ENCODE measurements at places on chromosomes 2 and 18. TPM values are rescaled to one million over a fixed set of nuclear protein-coding genes. Genes with fewer than 3 reads are reported as not detected.

DNA sequence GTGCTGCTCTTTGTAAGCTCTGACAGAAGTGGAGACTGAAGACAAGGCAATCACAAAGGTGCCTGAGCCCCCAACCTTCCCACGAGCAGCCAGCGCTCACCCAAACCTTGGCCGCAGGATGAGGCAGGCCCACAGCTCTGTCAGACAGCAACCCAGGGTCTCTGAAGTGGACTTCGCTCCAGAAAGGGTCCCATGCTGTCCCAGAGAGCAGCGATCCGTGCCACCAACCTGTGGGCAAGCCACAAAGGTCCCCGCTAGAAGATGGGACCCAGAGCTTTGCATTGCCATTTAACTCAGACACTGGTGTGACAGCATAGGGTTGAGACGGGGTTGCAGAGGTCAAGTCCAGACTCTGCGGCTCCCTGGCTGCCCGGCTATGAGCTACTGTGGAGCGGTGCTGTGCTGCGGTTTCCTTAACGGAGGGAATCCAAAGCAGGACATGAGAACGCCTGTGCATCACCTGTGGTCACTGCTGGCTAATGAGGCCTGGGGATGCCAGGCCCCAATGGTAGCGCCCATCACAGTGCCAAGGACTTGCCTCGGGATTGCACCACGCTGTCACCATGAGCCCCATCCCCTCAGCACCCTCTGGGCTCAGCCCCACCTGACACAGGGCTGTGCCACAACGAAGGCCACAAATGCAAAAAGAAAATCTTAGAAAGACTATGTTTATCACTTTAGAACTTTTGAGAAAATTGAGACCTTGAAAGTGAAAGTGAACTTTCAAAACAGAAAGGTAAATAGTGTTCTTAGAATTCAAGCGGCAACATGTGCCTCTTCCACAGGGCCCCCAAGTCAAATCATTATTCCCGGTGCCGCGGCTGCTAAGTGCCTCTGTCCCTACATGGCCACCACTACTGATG lies 103.4 kb downstream of the HDAC4 start:
- peak overlapping the region; percentile 98 for H3K27ac ChIP-seq
- no peaks in the 10 kb centered on the region for H3K36me3 ChIP-seq
- peak overlapping the region; percentile 95 for H3K4me3 ChIP-seq
- no peaks in the 10 kb centered on the region for H3K27me3 ChIP-seq
- peaks cover 49% of the 10 kb centered on the region for H3K4me1 ChIP-seq

- H3K36me3 ChIP-seq, result no peaks in the 10 kb centered on the region
- peaks cover 2% of the 10 kb centered on the region for H3K4me1 ChIP-seq
These were observed 19.3 kb upstream of the CPS1 start for GRCh38 chr2:210536973-210537650.

DNA sequence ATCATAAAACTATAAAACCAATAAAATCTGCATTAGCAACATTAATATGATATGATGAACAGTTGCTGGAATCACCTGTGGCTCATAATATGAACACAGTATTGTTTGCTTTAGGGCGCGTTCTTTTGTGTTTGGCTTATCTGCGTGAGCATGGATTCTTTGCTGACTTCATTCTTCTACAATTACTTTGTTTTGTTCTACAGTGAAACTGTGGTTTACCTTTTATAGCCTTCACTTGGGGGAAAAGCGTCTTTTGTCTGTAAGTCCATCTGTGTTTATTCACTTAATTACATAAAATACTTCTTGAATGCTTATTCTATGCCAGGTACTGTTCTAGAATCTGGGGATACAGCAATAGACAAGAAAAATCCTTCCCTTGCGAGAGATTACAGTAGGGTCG lies 74.0 kb upstream of the SEC11C start:
- no peak for DNase-seq
- no peak overlapping the region for H3K27ac ChIP-seq
- H3K4me1 ChIP-seq, result peaks cover 5% of the 10 kb centered on the region

PLGLB2 gene
- 4.5 TPM for total RNA-seq

DNA sequence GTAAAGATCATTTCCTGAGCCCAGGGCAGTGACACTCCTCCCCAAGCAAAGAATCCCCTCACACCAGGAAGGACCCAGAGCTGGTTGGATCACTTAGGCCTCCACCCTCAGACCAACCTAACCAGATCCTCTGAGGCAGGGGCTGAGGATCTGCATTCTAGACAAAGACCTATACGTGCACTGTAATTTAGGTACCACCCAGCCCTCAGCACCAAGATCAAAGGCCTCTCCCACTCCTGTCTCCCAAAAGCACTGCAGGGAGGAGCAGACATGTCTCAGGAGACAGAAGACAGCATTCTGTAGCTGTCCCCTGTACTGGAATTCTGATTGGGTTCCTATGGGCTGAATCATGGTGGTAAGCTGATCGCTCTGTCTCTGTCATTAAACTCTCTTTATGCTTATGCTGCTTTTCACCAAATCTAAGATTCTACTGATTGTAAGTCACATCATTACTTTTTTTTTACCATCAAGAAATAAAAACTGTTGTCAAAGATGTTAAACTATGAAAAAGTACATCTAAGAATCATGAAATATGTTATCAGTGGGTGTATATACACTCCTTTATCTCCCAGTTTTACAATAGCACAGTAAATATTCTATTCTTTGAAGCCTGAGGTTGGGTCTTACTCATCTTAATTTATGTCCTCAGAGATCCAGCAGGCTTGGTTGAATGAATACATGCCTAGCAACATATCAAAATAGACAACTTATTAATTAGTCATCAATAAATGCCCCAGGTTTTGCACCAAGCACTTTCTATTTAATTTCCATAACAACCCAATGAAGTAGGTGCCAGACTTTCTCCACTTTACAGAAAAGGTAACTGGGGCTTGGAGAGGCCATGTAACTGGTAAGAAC lies 28.3 kb downstream of the MCFD2 start:
- no peak overlapping the region for H3K27ac ChIP-seq
- H3K36me3 ChIP-seq, result no peaks in the 10 kb centered on the region
- H3K4me1 ChIP-seq, result peaks cover 3% of the 10 kb centered on the region
- DNase-seq, result no peak

GRCh38 chr18:2060086-2060485 lies 511.2 kb downstream of the METTL4 start:
- DNase-seq, result no peak
- H3K36me3 ChIP-seq, result peaks cover 2% of the 10 kb centered on the region

ABCG8 gene
- total RNA-seq, result not detected

DNA sequence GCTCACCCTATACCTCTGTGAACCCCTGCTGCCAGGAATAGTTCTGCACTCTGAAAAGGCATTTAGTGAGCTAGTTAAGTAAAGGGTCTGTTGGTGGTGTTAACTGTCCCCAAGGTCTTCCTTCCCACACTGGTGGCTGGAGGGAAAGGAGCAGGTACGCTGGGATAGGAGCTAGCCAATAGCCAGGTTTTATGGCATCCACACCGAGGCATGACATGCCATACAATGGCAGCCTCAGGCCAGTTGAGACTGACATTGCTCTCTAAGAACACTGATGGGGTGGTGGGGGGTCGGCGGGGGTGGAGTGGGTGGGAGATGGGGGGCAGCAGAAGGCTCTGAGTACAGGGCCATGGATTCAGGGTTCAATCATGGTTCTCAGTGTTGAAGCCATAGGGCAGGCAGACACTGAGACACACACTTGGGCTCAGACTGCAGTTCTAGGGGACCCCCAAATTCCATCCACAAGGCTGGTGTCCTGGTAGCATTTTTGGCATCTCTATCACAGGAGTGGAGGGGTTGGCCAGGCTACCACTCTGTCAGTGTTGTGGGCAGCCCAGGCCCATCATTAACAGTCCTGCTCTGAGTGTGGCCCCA lies 136.0 kb downstream of the CTIF start:
- no peaks in the 10 kb centered on the region for H3K36me3 ChIP-seq
- no peaks in the 10 kb centered on the region for H3K27me3 ChIP-seq
- H3K27ac ChIP-seq, result no peak overlapping the region
- peaks cover 2% of the 10 kb centered on the region for H3K4me1 ChIP-seq

GRCh38 chr2:80303909-80304837 lies at the start of gene LRRTM1:
TSS of gene LRRTM1 (minus strand) at chr2:80304752. CDS start at chr2:80303819, 933 bp downstream.
- DNase-seq, result no peak
- H3K4me3 ChIP-seq, result no peak within 1 kb of the TSS
- no peaks in the 10 kb centered on the region for H3K4me1 ChIP-seq
- no peak within 1 kb of the TSS for H3K27ac ChIP-seq

GRCh38 chr18:40407909-40408308 lies 1547.1 kb upstream of the PIK3C3 start:
- H3K27ac ChIP-seq, result no peak overlapping the region
- no peaks in the 10 kb centered on the region for H3K4me1 ChIP-seq
- DNase-seq, result no peak
- H3K27me3 ChIP-seq, result no peaks in the 10 kb centered on the region

DNA sequence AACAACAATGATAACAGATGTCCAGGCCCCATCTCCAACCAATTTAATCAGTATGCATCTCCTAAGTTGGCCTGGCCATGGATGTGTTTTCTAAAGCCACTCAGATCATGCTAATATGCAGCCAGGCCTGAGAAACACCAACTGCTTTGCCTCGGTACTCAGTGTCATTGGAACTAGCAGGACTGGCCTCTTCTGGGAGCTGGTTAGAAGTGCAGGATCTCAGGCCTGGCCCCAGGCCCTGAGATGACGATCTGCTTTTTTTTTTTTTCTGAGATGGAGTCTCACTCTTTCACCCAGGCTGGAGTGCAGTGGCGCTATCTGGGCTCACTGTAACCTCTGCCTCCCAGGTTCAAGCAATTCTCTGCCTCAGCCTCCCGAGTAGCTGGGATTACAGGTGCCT lies 69.1 kb downstream of the IRS1 start:
- H3K27me3 ChIP-seq, result peaks cover 23% of the 10 kb centered on the region
- no peak overlapping the region for H3K4me3 ChIP-seq
- no peaks in the 10 kb centered on the region for H3K4me1 ChIP-seq
